ENCODE measurements at places on chromosomes 6 and 20.

DNA sequence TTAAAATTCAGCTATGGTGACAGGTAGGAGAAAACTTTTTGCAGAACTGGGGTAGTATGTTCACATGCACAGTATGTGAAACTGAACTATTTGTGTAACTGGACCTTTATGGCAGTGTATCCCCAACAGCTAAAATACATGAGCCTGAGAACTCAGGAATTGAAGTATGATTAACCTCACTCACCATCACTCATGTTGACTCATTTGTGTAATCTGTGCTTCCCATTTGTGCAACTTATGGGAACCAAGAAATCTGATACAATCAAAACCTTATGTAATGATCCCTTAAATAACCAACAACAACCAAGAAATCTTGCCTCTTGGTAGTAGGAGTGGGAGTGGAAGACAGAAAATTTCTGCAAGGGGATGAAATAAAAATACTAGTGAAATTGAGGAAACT is 674.9 kb downstream of the HDGFL1 start:
- DNase-seq: no peak

DNA sequence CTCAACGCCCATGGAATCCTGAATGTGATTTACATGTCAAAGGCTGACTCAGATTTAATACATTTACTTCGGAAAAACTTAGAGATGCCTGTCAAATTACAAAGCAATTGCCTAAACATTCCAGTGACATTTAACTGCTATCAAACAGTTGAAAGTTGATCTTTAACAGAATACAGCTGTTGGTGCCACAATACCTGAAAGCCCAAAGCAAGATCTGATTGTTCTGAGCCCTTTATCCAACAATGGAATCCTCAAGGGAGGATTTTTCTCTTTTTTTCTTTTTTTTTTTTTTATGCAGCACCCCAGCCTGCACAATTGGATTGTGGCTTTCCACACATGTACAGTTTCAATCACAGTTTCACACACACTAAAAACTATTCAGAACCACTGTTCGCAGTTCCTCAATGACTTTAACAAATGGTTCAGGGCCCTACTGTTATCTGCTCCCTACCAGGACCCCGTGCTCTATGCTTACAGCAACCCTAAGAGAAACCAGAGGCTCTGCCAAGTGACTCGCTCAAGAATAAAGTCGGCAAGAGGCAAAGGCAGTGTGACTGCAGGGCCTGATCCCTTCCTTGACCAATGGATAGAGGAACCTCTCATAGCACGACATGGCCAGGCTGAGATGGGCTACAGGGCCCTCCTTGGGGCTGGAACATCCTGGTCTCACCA is 33.3 kb downstream of the EPB41L2 start:
- DNase-seq: no peak

GRCh38 chr20:46264391-46265266 is 43.7 kb downstream of the CDH22 start:
- no peak for DNase-seq

DNA sequence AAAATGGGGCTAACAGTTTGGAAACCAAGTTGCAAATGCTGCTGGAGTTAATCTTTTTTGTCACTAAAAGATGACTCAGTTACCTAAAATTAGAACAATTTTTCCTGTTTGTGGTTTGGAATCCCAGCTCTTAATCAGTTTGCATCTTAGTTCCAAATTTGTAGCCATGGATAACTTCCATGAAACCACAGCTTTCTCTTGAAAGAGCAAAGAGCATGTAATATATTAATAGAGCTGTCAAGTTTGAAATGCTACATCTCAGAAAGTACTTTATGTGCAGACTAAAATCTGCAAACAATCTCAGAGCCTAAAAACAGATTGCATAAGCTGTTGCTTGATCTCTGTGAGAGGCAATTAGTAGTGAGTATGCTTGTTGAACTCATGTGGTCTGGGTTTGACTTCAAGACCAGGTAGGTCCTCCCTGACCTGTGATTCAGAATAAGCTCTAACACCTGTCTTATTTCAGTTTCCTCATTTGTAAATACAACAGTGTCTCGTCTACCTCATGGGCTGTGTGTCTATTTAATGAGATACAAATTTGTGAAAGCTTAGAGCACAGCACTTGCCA is 23.5 kb downstream of the DHX35 start:
- DNase-seq: no peak

GRCh38 chr6:30931969-30932645 is at the start of gene SFTA2:
Gene SFTA2, minus strand, starts transcription at chr6:30932170. Its CDS starts 74 bp downstream, at chr6:30932096.
- DNase-seq: no peak

- no peak for DNase-seq
These were observed 111.1 kb downstream of the TOX2 start for GRCh38 chr20:44025756-44026155.

DNA sequence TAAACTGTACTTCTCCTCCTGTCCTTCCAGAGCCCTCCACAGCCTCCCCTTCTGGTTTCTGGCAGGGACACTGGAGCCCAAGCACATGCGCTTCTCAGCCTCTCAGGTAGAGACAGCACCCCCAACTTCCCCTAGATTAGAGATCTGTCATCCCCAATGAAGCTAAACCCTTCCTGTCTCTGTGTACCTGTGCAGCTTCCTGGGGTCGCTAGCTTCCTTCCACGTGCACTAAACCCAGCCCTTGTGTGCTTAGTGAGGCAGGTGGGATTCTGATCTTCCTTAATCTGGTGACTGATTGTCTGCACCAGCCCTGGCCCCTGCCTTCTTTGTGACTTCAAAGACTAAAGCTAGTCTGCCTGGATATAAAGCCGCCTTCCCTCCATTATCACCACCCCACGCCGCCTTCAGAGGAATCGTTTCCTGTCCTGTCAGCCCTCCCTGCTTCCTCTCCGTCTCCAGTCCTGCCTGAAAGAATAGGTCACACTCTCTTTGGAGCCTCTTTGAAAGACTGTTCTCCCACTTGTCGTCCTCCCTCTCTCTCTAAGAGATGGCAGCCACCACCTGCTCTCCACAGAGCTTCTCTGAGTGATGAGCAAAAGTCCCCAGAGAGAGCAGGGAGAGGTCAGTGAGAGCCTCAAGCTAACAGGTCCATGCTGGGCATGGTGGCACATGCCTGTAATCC is 27.5 kb downstream of the CAPN11 start:
- DNase-seq: no peak

Data from right cardiac atrium (tissue), 5 donors.